ENCODE measurements at places on chromosomes 13 and 19.
A peak's percentile ranks its signal among the peaks of the same experiment; 100 is the strongest.

GRCh38 chr19:55086730-55087541, 11.3 kb downstream of the EPS8L1 start:
- peak; percentile 91 for DNase-seq

- no peak for DNase-seq
These were observed 166.9 kb downstream of the DLEU7 start for GRCh38 chr13:50676602-50677001.

DNA sequence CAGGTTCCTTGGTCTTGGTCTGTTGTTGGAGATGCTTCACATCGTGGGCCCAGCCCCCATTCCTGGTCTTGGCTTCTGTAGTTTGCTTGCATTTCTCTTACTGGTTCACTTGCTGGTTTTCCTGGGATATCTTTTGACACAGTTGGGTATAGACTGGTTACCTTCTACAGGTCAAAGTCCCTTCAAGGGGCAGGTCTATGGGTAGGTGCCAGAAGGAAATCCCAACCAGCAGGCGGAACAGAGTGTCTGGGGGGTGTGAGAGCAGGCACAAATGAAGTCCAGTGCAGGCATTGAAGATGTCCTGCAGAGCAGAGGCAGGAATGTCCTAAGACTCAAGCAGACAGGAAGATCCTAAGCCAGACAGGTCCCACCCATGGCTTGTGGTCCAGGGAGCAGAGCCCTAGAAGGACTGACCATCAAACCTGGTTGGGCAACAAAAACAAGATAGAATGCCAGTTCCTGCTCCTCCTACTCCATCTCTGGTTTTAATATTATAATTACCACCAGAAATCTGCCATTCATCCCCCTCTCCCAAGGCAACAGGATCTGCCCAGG, 17.7 kb upstream of the WASF3 start:
- DNase-seq, result no peak

DNA sequence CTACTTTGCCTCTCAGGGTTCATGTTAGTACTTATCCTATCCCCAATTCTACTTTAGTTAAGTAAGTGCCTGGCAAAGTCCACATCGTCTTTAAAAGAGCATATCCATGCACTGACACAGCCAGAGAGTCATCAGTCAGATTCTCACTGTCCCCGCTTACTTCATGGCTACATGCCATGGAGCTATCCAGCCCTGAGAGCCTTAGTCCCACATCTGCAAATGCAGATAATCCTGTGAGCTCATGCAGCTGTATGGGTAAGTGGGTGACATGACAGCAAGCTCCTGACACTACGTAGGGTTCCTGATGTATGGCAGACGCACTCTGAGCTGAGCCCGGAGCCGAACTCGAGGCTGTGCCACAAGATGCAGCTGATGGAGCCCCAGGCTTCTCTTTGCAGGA, 661.5 kb downstream of the LIG4 start:
- DNase-seq, result peak; percentile 13

DNA sequence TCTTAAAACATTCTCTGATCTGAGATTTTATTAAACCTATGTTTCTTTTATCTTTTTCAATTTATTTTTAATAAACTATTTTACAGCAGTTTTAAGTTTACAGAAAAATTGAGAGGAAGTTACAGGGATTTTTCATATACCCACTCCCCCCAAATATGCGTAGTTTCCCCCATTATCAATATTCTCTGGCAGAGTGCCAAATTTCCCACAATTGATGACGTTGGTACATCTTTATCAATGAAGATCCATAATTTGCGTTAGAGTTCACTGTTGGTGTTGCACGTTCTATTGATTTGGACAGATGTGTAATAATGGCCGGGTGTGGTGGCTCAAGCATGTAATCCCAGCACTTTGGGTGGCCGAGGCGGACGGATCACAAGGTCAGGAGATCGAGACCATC, 1063.0 kb upstream of the ATXN8OS start:
- no peak for DNase-seq

DNA sequence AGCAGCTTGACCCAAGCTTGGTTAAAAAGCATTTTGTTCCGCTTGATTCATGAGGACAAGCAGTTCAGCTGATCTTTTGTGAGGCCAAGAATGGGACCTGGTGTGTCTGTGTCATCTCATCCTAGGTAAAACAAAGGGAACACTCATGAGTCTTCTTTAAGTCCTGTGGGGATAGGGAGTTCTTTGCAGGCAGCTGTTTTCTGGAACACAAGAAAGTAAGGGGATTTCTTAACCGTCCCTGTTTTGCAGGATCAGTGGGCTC, 134.5 kb upstream of the TMTC4 start:
- DNase-seq, result no peak

GRCh38 chr13:98026457-98026857, 73.0 kb downstream of the IPO5 start:
- DNase-seq, result peak; percentile 27

DNA sequence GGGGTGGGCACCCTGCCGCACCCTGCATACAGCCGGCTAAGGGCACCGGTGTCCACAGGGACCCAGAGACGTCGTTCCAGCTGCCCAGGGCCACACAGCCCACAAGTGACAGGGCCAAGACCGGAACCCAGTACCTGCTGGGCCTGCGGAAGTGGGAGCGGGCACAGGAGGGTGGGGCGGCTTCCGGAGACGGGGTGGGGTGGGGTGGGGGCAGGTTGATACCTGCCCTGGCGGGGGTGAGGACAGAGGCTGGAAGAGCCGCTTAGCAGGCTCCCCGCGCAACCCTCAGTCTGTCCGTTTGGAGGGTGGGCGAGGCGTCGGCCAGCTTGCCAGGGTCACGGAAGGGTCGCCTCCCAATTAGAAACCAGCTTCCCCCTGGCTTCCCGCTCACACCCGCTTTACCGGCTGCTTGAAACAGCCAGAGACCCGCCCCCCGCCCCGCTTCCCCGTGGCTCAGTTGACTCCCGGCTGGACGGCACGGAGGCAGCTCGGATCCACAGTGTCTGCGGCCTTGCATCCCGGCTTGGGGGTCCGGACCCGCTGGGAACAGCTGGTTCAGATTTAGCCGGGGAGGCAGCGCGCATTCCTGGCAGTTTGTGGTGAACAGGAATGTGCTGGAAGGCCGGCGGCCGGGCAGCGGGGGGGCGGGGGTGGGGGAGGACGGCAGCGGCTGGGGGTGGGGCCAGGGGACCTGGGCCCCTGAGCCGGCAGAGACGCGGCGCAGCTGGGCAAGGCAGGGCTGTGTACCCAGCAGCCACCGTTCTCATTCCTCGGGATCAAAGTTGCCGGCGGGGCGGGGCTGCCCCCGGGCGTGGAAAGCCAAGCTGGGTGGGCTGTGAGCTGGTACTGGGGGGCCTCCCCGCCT, 1.9 kb downstream of the CNN2 start:
- peak; percentile 87 for DNase-seq

GRCh38 chr13:42354241-42355091, 82.5 kb downstream of the AKAP11 start:
- peak; percentile 48 for DNase-seq

GRCh38 chr13:19332378-19332777, 150.8 kb upstream of the TUBA3C start:
- no peak for DNase-seq

DNA sequence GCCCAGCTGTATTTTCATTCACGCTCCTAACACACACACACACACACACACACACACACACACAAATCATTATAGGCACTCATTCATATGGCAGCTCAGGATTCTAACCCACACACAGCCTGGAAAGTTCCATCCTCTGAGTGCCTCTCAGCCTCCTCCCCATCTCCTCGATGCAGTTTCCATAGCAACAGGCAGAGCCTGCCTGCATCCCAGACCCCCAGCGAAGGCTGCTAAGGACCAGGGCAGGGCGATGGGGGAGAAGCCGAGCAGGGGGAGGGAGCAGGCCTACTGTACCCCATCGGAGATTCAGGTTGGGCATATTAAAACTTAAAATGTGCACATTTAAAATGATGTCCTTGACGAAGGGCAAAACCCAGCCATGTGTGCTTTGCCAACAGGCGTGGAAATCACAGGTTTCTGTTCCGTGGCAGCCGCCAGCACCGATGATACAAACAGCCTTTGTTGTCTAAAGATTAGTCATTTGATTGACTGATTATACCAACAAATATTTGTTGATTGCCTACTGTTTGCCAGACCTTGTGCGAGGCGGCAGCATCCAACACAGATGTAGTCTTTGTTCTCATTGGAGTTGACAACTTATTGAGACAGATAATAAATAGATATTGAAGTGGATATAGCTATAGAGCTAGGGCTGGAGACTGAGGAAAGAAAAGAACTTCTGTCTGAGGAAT, 43.8 kb upstream of the USP29 start:
- DNase-seq, result no peak

DNA sequence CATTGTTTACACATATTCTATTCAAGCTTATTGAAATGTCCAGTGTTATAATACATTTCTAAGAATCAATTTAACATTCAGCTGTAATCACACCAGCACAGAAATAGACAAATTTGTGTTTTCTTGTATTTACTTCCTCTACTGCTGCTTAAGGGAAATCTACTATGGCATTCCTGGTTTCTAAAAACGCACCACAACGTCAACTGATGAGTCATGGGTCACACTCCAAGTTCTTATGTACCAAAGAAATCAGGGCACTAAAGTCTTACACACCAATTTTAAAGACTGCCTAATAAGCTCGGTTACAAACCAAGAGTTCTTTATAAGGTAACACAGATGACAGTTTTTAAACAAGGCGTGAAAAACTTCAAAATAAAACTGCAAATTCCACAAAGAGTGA, 13.2 kb downstream of the LNX2 start:
- DNase-seq, result peak; percentile 35

DNA sequence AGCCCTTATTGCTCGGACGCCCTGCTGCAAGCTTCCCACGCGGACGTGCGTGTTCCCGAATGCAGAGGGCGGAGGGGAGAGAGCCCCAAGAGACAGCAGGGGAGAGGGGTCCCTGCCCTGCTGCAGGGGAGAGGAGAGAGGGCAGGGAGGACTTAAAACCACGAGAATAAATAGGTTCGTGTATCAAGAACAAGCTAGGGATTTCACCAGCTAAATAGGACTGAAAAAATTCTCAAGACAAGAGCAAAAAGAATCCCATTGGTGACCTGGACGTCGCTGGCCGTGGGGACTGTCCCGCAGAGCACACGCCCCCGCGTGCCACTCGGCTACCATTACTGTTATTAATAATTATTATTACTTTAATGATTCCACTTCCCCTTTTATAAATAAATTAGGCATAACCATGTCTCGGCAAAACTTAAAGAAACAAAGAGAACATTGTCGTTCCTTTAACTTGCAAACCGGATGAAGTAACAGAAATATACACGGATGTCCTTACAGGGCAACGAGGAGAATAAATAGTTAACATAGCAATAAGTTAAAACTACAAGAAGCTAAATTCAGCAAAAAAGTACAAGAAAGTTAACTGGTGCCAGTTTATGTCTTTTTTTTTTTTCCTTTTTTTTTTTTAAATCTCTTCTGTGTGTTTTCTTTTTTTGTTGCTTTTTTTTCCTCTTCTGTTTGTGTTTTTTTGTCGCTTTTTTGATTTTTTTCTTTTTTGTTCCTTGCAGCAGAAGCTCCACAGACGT, 16.6 kb downstream of the PRKCSH start:
- peak; percentile 40 for DNase-seq

DNA sequence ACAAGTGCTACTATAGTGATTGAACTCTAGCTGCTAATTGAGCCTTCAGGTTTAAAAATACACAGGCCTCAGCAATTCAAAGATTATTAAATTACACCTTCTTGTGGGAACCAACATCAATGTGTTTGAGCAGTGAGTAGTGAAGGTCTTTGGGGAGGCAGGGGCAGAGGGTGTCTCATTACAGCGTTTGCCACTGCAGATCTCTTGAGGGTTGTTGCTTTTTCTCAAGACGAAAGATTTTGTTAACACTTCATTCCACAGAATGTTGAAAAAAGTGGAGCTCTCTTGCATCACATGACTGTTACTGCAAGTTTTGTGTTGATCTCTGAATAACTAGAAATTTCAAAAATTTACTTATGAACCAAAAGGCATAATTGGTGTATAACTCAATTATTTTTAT, 253.6 kb downstream of the ATP8A2 start:
- no peak for DNase-seq

DNA sequence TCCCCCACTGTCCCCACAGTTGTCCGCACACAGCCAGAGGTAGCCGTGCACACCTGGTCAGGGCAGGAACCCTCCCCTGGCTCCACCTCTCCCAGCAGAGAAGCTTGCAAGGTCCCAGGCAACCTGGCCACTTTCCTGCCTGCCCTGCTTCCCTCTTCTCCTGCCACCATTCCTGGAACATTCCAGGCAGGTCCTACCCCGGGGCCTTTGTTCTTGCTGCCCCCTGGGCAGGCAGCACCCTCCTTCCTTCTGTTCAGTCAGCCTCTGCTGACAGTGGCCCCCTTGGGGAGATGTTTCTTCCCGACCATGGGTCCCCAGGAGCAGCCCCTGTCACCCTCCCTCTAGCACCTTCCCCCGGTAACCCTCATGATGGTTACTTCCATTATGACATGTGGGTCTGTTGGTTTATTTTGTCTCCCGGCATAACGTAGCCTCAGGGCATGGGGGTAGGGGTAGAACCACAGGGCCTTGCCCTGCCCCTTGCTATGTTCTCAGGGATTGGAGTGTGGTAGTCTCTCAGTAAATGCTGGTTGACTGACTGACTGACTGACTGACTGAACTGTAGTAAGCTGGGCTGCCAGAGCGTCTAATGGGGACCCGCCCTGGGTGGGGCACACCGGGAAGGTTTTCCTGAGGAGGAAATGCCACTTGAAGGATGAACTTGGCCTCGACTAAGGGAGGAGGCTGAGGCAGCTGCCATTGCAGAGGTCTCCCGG, 10.8 kb downstream of the PAK4 start:
- no peak for DNase-seq

GRCh38 chr19:14516746-14517438, 1.3 kb downstream of the DNAJB1 start:
- DNase-seq, result no peak

GRCh38 chr19:35609851-35610353, 2.6 kb upstream of the HAUS5 start:
- DNase-seq, result no peak

GRCh38 chr19:51179256-51179655, 37.2 kb downstream of the SIGLEC7 start:
- DNase-seq, result peak; percentile 29

DNA sequence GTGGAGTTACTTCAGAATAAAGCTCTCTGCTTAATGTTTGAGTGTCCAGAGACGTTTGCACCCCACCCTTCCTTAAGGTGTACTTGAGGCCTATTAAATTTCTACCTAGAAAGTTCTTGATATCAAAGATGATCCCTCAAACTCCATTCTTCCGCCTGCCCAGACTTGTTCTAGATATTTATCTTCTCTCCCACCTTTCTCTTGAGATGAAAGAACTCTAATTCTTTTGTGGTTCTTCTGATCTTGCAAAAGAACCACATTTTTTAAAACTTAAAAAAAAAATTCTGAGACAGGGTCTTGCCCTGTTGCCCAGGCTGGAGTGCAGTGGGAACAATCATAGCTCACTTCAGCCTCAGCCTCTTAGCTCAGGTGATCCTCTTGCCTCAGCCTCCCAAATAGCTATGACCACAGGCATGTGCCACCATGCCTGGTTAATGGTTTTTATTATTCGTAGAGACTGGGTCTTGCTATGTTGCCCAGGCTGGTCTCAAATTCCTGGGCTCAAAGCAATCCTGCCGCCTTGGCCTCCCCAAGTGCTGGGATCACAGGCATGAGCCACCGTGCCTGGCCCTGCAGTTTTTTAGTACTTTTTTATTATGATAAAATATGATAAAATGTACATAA, 94.3 kb downstream of the SIPA1L3 start:
- DNase-seq, result no peak

All from muscle of leg (tissue), 16 donors.